Suppressor macrophage (primary cell): ENCODE measurements at places on chromosomes 3 and 15.

GRCh38 chr15:71096676-71097075 is 18.6 kb upstream of the THSD4 start:
- DNase-seq: no peak

DNA sequence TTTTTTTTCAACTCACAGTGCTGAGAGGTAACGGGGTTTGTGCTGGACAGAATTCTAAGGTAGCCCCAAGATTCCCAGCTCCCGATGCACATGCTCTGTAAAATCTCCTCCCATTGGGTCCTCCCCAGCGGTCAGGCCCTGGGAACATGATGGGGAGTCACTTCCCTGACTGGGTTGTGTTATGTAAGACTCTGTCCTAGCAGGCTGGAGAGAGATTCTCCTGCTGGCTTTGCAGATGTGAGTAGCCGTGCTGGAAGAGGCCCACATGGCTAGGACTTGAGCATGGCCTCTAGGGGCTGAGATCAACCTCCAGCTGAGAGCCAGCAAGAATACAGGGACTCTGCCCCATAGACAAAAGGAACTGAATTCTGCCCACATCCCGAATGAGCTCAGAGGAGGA is 83.7 kb upstream of the OXTR start:
- DNase-seq: no peak

DNA sequence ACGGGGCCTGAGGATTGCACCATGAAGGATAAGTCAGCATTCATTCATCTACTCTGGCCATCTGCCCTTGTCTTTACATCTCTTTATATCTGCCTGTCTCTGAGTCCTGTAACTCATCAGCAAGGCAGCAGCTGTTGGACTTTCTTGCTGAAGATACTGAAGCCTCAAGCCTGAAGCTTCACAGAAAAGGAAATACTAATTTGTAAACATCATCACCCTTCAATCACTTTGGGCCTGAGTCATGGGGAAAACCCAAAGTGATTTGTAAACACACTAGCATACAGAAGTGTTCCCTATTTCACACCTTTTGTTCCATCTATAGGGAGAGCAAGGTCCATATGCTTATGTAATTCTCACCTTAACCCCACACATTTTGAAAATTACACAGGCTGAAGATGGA is 928.2 kb downstream of the EPHA3 start:
- no peak for DNase-seq

DNA sequence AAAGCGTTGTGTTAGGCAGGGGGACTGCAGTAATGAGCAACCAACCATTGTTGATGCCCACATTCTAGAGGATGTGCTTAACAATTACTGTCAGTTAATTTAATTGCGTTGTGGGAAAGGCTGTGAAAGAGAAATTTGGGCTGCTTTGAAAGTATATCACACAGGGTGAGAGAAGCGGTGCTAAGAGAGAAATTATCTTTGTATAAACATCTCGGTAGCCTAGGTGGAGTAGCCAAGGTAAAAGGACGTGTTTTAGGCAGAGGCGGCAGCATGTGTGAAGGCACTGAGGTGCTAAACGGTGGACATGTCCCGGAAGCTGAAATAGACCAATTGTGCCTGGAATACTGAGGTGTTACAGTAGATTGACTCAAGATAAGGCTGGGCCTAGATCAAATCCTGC is 71.9 kb downstream of the UBE2E2 start:
- DNase-seq: no peak

DNA sequence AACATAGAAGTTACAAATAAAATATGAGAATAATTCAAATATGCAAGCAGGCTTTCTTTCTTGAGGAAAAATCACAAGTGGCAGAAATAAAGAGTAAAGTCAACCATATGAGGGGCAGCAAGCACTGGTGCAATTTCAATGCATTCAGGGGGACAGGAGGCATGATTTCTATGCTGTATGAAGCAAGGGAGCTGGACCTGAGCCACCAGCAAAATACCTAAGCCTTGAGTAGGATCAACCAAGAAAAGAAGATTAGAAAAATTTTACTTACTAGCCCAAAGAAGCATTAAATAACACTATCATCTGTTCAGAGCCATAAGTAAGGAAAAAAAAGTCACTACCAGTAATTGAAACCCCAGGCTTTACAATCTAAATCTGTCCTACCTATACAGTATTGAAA is 6.3 kb downstream of the ADGRG7 start:
- DNase-seq: no peak

DNA sequence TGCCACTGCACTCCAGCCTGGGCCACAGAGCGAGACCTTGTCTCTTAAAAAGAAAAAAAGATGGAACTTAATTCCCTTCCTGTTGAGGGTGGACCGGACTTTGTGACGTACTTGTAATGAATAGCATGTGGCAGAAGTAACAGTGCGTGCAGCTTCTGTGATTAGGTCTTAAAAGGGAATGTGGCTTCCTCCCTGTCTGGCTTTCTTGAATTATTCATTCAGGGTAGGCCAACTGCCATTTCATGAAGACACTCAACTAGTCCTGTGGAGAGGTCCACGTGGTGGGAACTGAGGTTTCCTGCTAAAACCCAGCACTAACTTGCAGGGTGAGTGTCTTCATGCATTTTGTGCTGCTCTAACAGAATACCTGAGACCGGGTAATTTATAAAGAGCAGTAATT is 98.9 kb upstream of the PIAS1 start:
- DNase-seq: peak; percentile 21

DNA sequence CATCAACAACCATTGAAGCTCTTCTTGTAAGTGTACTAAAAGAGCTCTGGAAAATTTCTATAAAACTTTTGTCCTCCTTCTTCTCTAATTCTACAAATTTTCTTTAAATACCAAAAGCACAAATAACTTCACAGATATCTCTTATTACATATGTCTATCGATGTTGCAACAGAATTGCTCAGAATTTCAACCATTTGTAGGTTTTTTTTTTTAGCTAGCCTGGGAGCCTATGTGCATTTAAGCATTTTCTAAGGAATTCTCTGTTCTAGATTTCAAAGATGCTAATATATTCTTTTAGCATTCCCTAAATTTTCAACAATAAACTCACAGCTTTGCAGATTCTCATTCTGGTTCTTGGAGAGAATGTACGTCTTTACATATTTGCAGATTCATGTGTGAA is 774.3 kb upstream of the NR2F2 start:
- DNase-seq: no peak

- no peak for DNase-seq
Measured at GRCh38 chr3:95333826-95334225, 1271.0 kb downstream of the NSUN3 start.

- no peak for DNase-seq
Measured at GRCh38 chr3:191563722-191564121, 102.8 kb downstream of the PYDC2 start.

DNA sequence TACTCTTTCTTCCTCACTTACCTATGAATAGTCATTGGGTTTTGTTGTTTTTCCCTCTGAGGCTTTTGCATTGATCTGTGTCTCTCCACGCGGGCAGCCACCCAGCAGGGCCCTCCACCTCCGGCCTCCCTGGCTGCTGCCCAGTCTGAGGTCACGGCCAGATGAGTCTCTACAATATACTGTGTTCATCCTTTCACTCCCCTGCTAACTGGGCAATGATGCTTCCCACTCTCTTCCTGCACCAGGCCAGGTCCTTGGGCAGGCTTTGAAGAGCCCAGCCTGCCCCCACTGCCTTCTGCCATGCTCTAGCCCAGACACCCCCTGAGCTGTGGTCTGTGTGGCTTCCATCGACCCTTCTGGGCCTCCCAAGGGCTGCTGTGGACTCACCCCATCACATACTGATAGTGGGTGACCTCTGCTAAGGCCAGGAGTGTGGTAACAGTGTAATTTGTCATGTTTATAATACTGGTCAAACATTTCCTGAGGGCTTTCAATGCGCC is 18.0 kb downstream of the PDIA5 start:
- DNase-seq: no peak

GRCh38 chr3:169283951-169284350 is 379.6 kb downstream of the MECOM start:
- no peak for DNase-seq

GRCh38 chr3:23217872-23218554 is 14.9 kb downstream of the UBE2E2 start:
- no peak for DNase-seq

DNA sequence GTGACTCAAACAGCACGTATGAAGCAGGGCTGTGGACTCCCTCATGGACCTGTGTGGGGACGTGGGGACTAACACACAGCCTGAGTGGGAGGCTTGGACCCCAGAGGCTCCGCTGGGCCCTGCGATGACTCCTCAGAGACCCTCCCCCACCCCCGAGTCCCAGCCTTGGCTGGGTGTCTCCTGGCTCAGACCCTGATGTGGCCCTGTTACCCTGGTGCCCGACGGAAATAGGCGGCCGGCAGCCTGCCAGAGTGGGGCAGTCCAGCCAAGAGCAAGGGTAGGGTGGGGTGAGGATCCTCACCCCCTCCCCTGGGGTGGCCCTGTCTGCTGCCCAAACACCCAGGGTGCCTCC is 15.3 kb downstream of the TNK2 start:
- DNase-seq: no peak

- DNase-seq: no peak
Measured at GRCh38 chr15:63640146-63640545, 43.0 kb downstream of the FBXL22 start.

DNA sequence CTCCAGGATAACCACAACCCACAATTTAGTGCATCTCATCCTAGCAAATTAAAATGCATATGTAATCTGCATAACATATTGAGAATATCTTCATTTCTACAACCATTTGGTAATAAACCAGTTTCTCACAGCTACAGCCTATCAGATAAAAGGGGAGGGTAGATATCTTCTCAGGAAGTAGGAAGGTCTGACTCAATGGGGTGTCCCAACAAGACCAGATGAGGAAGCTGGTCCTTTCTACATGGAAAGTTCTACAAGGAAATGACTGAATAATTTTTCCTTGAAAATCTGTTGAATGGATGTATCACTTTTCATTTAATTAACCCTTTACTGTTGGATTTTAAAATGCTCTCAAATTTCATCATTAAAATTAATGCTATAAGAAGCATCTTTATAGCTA is 17.4 kb upstream of the TMPRSS7 start:
- DNase-seq: peak; percentile 40

DNA sequence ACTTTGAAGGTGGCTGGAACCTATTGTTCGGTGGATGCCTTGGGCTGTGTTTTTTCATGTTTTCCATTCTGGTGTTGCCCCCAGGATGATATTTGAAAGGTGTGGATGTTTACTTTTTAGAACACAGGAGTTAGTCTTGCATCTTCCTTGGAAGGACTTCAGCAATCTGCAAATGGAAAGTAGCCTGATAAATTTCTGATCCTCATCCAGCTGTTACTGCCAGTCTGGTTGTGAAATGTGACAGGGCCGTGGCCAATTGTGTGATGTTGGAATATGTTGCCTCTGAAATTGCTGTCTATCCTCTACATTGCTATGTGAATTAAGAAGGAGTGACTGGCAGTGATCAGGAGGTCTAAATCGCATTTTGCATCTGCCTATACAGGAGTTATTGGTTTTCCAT is 382.5 kb upstream of the C2CD4B start:
- DNase-seq: no peak

DNA sequence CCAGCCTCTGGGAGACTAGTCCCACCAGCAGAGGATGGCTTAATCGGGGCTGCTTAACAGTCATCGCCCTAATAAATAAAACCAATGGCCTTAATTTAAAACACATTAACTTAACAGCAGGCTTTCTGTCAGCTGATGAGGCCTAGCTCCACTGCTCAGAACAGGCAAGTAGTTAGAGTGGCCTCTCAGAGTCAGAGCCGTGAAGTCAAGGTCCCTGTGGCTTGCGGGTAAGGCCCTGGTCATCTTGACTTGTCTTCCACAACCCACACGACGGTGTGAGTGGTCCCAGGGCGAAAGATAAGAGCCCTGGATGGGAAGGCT is 11.8 kb downstream of the XXYLT1 start:
- peak; percentile 10 for DNase-seq

- DNase-seq: no peak
Measured at GRCh38 chr3:157805538-157805937, 300.7 kb downstream of the SHOX2 start.

- no peak for DNase-seq
Measured at GRCh38 chr3:45487508-45487907, 99.1 kb downstream of the LARS2 start.

DNA sequence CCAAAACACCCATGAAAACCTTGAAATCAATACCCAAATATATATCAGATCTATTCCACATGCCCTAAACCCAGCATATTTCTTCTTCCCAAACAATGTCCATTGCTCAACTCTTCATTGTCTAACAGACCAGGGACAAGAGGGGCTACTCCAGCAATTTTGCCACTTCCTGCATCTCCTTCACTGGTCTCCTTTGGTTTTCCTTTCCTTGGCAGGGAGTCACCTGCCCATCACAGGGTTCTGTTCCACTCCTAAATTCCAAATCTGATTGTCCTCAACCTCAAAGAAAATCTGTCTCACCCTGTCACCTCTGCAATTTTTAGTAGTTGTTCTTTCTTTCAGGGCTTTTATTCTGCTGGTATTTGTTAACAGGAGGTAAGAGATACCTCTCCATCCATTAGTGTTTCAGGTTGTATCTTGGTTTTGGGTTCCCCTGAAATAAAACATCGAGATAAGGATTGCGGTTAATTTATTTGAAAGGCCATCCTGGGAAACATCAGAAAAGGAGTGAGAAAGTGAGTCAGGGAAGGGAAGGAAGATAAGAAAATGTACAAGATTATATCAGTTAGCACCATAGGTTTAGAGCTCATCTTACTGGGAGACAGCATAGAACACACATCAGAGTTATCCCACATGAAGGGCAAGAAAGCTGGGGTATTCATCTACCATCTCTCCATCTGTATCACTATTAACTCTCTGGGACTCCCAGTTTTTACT is 13.6 kb downstream of the ZBED2 start:
- no peak for DNase-seq

- DNase-seq: no peak
Measured at GRCh38 chr15:25066708-25067107, 111.9 kb downstream of the SNRPN start.

DNA sequence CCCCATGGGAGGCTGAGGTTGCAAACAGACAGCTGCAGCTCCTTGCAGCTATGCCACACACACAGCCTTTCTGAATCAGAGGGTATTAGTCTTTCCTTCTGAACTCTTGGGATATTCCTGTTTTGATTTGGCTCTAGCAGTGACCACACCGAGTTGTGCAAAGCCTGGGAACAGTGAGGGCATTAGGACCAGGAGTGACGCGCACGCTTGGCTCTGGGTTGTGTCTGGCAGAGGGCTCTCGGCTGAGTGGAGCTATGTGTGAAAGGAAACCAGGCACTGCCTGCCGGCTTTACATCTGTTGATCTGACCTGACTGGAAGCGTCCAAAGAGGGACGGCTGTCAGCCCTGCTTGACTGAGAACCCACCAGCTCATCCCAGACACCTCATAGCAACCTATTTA is at the start of gene GALNT15:
Gene GALNT15 (plus strand): TSS at position 292 of the 400 bp plus-strand sequence. CDS start 472 bp downstream, outside the sequence.
- no peak for DNase-seq
